GM06990 (cell line): ENCODE measurements at places on chromosomes 3 and 15.

DNA sequence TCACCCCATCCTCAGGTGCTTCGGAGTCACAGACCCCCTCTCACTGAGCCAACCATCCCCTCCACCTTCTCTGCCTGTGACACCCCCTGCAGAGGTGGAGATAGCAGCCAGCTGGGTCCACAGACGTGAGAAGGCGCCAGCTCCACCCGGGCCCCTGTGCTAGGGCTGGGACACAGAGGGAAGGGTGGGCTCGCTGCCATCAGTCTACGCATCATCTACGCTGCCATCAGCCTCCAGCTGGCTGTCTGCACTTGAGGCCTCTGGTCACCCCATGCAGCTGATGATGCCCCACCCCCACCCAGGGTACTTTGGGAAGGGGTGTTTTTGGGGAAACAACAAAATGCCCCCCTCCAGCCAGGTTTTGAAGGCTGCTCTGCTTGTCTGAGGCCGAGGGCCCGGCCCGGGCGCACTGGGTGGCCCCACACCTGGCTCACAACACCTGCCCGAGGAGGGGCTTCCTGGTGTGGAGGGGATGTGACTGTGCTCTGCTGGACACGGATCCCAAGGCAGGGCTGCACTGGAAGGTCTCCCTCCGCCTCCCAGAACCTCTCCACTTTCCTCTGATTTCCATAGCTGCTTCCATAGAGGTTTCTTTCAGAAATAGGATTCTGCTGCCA lies 163.4 kb upstream of the IQSEC1 start:
- DNase-seq, result no peak

DNA sequence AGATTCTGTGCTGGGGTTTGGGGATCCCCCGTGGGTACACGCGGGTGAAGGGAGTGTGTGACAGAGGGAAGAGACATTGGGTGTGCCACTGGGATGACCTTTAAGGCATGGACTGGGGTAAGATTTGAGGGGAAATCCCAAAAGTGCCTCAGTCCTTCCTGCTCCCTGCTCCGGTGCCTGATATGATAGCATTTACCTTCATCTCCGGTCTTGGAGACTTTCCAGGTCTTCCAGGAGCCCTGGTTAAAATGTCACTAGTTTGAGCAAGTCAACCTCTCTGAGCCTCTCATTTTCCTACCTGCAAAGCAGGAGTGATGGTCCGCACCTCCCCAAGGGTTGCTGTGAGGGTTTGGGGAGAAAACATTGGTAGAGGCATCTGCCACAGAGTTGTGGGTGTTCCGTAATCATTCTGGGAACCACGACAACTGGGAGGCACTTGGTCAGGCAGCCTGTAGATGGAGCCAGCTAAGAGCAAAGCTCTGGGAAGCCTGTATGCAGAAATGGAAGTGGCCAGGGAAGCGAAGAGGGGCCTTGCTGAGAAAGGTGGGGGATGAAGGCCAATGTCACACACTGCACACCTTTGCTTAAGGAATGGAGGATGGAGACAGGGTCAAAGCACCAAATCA lies 33.9 kb upstream of the KIF23 start:
- no peak for DNase-seq

DNA sequence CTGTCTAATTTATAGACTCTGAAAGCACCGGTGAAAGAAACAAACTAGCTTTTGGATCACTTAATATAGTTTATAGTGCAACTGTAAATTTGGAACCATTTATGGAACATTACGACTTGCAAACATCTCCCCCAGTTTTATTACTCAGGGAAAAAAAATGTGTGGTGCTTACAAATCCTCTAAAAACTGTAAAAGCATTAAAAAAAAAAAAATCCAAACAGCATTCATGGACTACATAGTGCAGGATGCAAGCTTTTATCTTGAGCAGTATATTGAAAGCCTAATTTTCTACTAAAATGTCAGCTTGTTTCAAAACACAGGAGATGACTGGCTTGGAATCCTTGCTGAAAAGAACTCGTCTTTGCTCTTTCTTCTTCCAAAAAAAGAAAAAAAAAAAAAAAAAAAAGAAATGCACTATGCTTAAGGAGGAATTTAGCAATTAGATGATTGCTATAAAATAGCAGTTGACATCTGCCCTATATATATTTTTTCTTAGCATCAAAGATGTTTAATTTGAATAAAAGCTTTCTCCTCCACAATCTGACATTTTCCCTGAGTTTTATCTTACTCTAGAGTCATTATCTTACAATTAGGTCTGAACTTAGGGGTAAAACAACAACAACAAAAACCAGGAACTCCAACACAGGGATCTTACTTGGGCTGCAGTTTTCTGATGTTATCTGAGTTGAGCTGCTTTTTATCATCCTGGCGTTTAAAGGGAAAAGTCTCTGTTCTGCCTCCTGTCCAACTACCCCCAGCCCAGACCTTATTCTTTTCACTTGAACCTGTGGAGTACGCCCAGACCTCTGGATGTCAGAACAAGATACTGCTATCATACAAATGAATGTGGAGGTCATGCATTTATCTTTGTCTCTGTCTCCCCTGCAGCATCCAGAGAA lies 62.6 kb upstream of the PDZRN3 start:
- DNase-seq, result no peak

- no peak for DNase-seq
Observed at GRCh38 chr3:14137004-14137403, 12.2 kb downstream of the TMEM43 start.

DNA sequence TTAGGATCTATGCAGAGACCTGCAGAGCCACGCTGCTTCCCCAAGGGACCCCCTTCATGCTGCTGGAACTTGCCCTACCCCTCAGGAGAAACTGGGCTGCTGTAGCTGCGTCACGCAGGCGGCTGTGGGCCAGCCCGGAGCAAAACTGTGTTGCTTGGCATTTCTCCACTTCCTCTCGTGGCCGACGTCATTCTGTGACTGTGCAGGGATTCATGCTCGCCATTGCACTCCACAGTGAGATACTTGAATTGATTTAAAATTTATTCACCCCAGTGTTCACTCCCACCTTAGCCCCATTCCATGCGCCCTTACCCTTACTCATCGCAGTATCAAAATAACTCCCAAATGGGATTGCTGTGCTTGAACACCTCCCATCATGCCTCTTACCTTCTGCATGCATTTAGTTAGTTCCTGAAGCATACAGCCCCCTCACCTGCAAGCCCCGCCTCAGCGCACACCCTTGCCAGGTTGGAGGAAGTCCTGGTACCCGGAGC lies 45.7 kb downstream of the TMEM44 start:
- DNase-seq, result no peak

GRCh38 chr3:57961177-57961827 lies 46.9 kb upstream of the FLNB start:
- no peak for DNase-seq

DNA sequence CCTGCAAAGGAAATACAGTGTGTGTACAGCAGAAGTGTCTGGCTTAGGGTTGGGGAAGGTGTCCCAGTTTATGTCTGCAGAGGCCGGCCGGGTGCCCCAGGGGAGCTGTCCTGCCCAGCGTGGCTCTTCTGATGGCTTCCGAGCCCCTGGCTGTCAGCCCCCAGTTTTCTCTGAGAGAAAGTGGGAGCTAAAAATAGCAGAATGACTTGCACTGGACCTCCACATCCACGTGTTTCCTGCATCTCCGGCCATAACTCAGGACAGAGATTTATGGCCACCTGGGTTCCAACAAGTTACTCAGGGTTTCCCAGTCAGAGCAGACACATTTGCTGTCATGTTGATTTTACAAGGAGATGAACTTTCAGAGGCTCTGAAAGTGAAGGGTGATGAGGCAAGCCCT lies 192.0 kb downstream of the ATP10A start:
- no peak for DNase-seq

GRCh38 chr3:39978308-39978707 lies 168.9 kb downstream of the MYRIP start:
- no peak for DNase-seq

DNA sequence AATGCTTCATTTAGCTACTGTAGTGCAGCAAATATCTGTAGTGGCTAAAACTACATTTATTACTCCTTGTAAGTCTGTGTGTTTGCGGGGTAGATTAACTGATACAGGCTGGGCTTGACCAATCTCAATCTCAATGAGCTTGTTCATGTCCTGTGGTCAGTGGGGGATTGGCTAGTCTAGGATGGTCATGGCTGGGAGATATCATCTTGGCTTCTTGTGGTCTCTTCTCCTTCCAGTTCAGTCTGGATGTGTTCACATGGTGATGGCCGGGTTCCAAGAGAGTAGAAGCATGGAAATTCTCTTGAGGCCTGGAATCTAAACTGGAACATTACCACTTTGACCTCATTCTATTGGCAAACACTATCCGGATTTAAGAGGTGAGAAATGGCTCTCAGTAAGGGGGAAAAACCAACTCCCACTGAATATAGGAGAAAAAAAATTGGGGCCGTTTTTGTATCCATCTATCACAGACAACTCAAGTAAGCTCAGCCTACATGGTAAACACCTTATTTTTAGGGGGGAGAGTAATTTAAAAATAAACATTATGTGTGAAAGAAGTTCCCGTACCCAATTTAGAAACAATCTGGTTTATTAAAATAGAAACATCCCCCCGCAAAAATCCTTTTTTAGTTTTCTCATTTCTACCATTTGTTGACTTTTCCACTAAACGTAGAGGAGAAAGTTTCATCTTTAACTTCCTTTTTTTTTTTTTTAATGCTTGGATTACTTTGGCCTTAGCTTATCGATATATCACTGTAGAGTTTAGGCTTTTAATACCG lies 284.9 kb upstream of the TBC1D5 start:
- DNase-seq, result no peak

- DNase-seq, result no peak
Observed at GRCh38 chr3:188267790-188268335, 113.9 kb downstream of the LPP start.

GRCh38 chr3:192825657-192826200 lies 91.9 kb downstream of the MB21D2 start:
- peak; percentile 70 for DNase-seq

GRCh38 chr15:54789376-54789775 lies 407.4 kb downstream of the RSL24D1 start:
- DNase-seq, result no peak

DNA sequence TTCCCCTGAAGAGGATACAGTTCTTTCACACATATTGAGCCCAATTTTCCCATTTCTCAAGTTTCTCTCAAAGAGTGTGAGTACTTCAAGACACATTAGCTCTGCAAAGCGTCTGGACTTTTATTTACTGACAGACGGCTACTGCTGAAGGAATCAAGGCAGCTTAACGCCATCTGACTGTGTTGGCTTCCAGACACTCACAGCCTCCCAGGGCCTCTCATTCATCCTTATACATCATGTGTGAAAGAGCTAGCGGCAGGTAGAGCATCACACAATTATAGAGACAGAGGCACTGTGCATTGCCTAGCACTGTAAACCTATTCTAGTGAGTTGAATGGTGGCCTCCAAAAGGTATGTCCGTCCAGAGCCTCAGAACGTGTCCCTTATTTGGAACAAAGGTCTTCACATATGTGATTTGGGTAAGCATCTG lies 284.1 kb upstream of the STT3B start:
- no peak for DNase-seq

DNA sequence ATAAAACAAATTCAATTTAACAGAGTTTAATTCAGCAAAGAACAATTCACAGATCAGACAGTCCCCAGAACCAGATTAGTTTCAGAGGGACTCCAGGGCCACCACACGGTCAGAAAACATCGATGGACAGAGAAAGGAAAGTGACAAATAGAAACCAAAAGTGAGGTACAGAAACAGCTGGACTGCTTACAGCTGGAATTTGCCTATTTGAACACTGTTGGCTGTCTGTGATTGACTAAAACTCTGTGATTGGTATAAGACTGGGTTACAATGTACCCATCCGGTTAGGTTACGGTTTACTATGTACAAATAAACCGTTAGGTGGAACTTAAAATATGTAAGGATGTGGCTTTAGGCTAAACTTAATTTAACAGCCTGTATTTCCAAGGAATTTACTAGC lies 30.3 kb downstream of the MOBP start:
- no peak for DNase-seq

- no peak for DNase-seq
Observed at GRCh38 chr15:96121086-96121920, 209.2 kb upstream of the NR2F2 start.

GRCh38 chr3:197942956-197943556 lies 6.9 kb upstream of the RPL35A start:
- DNase-seq, result no peak

GRCh38 chr15:78047761-78048627 lies 29.5 kb downstream of the TBC1D2B start:
- DNase-seq, result no peak

DNA sequence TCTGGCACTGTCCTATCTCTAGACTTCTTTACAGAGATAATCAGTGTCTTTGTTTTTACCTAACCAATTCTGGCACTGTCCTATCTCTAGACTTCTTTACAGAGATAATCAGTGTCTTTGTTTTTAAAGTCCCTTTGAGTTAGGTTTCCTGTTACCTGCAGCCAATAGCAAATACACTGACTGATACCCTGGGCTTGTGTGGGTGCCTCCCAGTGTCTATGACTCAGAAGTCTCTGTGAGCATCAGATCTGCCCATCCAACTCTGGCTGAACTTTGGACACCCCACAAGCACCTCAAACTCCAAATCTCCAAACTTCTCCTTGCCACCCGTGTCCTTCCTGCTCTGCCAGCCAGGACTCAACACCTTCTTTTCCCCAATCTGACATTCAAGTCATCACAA lies 30.4 kb downstream of the SLC41A3 start:
- no peak for DNase-seq

GRCh38 chr3:66692042-66692765 lies 191.4 kb upstream of the LRIG1 start:
- no peak for DNase-seq

- DNase-seq, result no peak
Observed at GRCh38 chr15:75659928-75660645, 12.4 kb downstream of the SNX33 start.

DNA sequence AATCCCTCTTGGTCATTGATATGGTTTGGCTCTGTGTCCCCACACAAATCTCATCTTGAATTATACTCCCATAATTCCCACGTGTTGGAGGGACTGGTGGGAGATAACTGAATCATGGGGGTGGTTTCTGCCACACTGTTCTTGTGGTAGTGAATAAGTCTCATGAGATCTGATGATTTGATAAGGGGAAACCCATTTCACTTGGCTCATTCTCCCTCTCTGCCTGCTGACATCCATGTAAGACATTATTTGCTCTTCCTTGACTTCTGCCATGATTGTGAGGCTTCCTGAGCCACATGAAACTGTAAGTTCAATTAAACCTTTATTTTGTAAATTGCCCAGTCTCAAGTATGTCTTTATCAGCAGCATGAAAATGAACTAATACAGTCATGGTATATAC lies 106.9 kb upstream of the UBP1 start:
- no peak for DNase-seq

DNA sequence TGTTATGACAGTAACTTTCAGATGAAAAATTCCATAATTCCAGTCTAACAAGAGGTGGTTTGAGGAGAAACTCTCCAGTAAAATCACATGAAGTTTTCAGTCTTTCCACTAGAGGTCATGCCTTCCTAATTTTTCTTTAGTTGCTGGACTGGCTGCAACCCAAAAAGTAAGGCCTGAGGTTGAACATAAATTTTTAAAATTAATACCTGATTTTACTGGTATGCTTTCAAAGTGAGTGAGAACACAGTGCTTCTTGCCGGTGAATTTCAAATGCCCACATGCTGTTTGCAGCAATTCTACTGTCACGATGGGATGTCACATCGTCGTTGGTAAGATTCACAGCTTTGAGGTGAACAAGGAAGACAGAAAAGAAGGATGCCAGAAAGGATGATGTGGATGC lies 89.0 kb upstream of the FGF12 start:
- no peak for DNase-seq
